Activated CD4-positive, alpha-beta T cell treated with anti-CD3 and anti-CD28 coated beads for 4 hours (primary cell): ENCODE measurements at places on chromosomes 16 and 17.

DNA sequence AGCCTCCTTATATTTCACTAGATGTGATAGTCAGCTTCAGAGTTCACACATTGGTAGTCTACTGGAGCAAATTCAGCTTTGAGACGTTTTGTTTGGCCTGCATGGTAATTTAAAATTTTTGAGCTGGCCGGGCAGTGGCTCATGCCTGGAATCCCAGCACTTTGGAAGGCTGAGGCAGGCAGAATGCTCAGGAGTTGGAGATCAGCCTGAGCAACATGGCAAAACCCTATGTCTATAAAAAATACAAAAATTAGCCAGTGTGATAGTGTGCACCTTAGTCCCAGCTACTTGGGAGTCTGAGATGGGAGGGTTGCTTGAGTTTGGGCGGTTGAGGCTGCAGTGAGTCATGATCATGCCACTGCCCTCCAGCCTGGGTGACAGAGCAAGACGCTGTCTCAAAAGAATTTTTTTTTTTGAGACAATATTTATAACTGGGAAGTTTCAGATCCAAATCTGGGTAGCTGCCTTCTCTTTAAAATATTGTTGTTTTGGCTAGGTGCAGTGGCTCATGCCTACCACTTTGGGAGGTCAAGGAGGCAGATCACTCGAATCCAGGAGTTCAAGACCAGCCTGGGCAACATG lies 4.8 kb upstream of the BLMH start:
- no peak for DNase-seq

- DNase-seq = no peak
Measured at GRCh38 chr17:76405607-76405966, 21.2 kb downstream of the SPHK1 start.

GRCh38 chr16:4110680-4111079 lies 5.6 kb downstream of the ADCY9 start:
- peak; percentile 18 for DNase-seq

DNA sequence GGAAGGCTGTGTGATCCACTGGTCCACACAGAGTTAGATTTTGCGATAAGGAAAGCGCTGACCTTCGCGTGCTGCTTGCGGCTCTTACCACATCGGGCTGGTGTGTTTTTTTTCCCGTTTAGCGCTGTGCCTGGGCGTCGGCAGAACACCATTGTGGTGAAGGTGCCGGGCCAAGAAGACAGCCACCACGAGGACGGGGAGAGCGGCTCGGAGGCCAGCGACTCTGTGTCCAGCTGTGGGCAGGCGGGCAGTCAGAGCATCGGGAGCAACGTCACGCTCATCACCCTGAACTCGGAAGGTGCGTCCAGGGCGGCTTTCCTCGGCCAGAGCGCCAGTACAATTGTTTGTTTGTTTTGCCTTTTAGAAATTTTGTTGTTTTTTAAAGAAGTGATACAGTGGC lies 54.7 kb downstream of the BANP start:
- DNase-seq = no peak

DNA sequence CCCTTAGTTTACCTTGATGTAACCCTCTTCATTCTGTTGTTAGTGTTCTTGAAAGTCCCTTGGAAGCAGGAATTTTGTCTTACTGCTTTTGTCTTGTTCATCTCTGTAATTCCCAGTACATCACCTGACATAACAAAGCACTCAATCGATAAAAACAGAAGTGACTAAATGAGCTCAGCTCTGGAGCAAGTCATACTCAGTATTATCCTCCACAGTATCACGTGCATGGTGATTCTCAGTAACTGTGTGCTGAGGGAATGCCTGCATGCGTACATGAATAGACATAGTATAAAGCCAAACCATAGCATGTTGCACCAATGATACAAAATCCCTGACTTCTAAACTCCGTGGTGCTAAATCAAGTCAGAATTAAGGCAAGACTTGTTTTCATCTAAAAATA lies 7.2 kb downstream of the KRT38 start:
- DNase-seq = no peak

- peak; percentile 31 for DNase-seq
Measured at GRCh38 chr17:60601447-60602384, 1.7 kb downstream of the PPM1D start.

- DNase-seq = no peak
Measured at GRCh38 chr17:77770331-77771105, 188.0 kb upstream of the TNRC6C start.

DNA sequence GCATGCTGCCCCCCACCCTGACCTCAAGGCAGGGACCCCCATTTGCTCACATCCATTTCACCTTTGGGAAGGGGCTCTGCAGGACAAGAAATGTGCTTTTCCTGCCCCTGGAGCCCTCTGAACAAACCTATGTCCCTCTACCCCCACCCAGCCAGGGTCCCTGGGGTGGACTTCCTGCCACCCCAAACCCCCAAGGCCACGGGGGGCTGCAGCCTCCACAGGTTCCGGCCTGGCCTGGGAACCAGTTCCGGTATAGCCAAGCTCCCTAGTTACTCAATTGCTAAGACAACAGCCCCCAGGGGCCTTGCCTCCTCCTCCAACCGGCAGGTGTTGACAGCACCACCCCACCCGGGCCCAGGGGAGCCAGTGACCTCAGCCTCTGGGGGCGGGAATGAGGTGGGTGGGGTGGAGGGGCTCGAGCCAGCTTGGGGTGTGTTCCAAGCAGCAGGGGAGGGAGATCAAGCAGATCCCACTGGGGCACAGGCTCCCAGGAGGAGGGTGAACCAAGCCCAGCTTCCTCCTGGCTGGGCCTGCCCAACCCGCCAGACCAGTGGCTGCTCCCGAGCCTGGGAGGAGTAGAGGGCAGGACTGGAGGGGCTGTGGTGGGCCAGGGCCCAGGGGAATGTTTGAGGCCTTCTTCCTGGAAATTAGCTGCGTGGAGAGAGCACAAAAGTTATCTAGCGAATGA lies 6.6 kb downstream of the PNMT start:
- no peak for DNase-seq
